ENCODE measurements at places on chromosomes 3 and 15. TPM values are rescaled to one million over a fixed set of nuclear protein-coding genes. Genes with fewer than 3 reads are reported as not detected.

ZFYVE19 gene
- total RNA-seq, result 28.7 TPM

STAC gene
- 7.4 TPM for total RNA-seq

PRR20G gene
- total RNA-seq, result not detected

SLC22A13 gene
- 0.16 TPM for total RNA-seq

CFAP100 gene
- not detected for total RNA-seq

GP9 gene
- total RNA-seq, result not detected

SNX22 gene
- total RNA-seq, result 0.16 TPM

FAM107A gene
- 13.9 TPM for total RNA-seq

RASSF1 gene
- total RNA-seq, result 29.3 TPM

TIMP4 gene
- total RNA-seq, result 0.97 TPM

AHSG gene
- not detected for total RNA-seq

MKRN3 gene
- total RNA-seq, result not detected

NEO1 gene
- 0.49 TPM for total RNA-seq

RNU5B-1 gene
- total RNA-seq, result not detected

RTP4 gene
- total RNA-seq, result 2.8 TPM

DNAH12 gene
- total RNA-seq, result 0.16 TPM

SAMD7 gene
- total RNA-seq, result not detected

UBA3 gene
- 46.8 TPM for total RNA-seq

CD86 gene
- total RNA-seq, result not detected

UROC1 gene
- not detected for total RNA-seq

TMC3 gene
- not detected for total RNA-seq

ANKRD28 gene
- total RNA-seq, result 126 TPM

SLC51A gene
- total RNA-seq, result not detected

COX5A gene
- total RNA-seq, result 50.3 TPM

RETNLB gene
- total RNA-seq, result not detected

LRTM1 gene
- not detected for total RNA-seq

CCDC80 gene
- 53.7 TPM for total RNA-seq
